Esophagus squamous epithelium (tissue), 5 donors: ENCODE measurements at places on chromosomes 12 and 14.

- DNase-seq = no peak
These were observed 59.1 kb downstream of the DIO2 start for GRCh38 chr14:80152166-80152565.

GRCh38 chr12:112325622-112326207 is 56.5 kb downstream of the HECTD4 start:
- DNase-seq = no peak

GRCh38 chr14:72439707-72440106 is 454.2 kb downstream of the DPF3 start:
- DNase-seq = no peak

DNA sequence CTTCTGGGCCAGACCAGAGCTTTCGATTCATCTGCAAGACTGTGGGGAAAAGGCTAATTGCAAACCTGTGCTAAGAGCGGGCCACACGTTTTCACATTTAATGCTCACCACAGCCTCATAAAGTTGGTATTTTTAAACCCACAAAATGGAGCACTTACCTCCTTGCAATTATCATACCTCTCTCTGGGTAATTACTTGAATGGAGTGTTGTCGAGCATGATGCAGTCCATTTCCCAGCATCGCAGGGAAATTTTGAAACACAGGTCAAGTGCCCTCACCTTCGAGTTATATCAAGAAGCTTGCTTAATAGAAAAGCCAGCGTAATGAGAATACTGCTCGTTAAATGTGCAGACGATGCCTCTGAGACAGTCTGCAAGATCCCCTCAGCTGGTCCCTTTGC is 8.8 kb upstream of the IFI27L2 start:
- no peak for DNase-seq

DNA sequence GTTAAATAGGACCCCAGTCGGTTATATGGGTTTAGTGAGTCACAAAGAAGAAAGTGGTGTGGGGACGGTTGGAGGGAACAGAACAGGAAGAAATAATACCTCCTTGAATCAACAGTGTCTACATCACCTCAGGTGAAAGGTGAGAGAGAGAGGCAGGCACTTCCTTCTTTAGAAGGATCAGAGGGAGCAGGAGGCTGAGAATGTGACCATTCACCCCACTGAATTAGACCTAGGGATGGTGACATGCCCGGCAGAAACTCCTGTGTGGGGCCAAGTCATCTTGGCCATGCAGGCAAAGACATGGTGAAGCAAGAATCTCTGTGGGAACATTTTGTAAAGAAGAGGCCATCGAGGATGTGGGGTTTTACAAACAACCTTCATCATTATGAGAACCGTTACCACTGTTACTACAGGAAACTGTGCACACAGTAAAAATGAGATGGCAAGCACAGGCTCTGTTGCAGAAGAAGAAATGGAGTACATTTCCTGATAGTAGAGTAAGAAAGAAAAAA is 1196.9 kb downstream of the VRK1 start:
- DNase-seq = no peak

- DNase-seq = no peak
These were observed 379.3 kb downstream of the RAD51B start for GRCh38 chr14:68198713-68199495.

DNA sequence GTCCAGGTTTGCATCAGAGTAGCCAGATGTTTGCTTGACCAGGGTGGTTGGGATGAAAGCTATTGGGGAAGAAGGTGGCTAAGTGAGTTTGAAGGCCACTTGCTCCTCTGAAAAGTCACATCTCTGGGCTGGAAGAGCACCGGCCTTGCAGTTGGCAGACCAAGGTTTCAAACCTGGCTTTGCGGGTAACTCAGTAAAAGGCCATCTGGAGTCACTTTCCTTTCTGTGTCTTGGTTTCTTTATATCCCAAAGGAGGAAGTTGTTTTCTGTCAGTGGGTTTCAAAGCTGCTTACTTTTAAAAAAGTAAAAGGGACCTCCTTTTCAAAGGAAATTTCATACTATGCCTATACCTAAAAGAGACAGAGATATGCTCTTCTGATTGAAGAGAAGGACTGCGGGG is 26.2 kb upstream of the CMA1 start:
- DNase-seq = no peak

- no peak for DNase-seq
These were observed 181.5 kb upstream of the ATP2B1 start for GRCh38 chr12:89890161-89890560.

GRCh38 chr12:18277196-18277595 is 15.9 kb downstream of the PIK3C2G start:
- DNase-seq = no peak

GRCh38 chr12:84694116-84694515 is 218.5 kb downstream of the SLC6A15 start:
- no peak for DNase-seq

GRCh38 chr12:74641262-74641661 is 103.6 kb downstream of the ATXN7L3B start:
- no peak for DNase-seq

DNA sequence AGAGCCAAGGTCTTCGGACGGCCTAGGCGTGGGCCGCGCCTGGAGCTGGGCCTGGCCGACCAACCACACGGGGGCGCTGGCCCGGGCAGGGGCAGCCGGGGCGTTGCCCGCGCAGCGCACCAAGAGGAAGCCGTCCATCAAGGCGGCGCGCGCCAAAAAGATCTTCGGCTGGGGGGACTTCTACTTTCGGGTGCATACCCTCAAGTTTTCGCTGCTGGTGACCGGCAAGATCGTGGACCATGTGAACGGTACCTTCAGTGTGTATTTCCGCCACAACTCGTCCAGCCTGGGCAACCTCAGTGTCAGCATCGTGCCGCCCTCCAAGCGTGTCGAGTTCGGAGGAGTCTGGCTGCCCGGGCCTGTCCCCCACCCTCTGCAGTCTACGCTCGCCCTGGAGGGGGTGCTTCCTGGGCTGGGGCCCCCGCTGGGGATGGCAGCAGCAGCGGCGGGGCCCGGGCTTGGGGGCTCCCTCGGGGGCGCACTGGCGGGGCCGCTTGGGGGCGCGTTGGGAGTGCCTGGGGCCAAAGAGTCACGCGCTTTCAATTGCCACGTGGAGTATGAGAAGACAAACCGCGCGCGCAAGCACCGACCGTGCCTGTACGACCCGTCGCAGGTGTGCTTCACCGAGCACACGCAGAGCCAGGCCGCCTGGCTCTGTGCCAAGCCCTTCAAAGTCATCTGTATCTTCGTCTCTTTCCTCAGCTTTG is 4.4 kb upstream of the SHMT2 start:
- DNase-seq = no peak

DNA sequence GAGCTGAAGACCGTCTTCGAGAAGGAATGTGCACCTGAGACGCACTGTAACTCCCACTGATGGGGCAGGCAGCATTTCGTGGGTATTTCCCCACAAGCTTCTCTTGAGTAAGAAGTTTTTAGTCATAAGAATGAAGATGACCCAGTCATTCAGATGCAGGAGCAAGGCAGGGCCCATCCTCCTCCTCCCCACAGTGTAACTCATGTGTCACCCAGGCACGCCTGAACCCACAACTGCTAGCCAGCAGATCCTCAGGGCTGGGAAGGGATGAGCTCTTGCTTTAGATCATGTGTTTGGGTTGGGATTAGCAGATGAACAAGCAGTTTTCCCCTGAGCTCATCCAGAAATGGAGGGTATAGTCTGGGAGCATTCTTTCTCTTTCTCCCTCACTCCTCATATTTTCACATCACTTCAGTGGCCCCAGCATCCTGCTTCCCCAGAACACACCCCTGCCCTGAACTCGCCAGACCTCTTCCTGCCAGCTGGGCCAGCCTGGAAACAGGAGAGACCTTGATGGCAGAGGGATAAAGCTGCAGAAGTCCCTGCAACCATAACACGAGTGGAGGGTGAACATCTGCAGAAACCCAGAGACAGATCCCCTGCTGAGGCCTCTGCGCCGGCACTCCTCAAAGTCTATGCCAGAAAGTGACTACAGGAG is 73.3 kb downstream of the B4GALNT3 start:
- no peak for DNase-seq

DNA sequence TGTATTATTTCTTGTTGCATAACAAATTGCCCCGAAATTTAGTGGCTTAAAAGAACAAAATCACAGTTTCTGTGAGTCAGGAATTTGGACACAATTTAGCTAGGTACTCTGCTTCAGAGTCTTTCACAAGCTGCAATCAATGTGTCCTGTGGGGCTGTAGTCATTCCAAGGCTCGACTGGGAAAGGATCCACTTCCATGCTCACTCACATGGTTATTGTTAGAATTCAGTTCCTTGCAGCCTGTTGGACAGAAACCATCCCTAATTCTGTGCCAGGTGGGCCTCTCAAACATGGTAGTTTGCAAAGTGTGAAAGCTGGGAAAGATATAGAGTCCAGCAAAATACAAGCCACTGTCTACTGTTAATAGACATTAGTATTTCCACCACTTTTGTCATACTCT is 59.7 kb upstream of the ARID2 start:
- DNase-seq = no peak

DNA sequence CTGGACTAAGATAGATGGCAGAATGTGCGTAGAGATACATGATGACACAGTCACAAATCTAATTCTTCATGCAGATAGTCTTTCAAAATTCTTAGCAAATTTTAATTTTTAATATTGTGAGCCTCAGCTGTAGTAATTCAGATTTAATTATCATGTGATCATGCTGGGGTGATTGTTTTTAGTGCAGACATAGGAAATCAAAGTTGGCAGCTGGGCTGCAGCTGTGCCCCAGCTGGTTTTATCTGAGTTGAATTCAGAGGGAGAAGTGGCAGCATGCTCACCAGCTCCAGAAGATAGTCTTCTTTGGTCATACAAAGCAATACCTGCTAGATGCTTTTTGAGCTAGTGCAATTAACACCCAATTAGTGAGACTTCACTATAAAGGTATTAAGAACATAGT is 292.9 kb downstream of the RAD51B start:
- no peak for DNase-seq
